ENCODE measurements at places on chromosomes 5 and 9. TPM values are rescaled to one million over a fixed set of nuclear protein-coding genes. Genes with fewer than 3 reads are reported as not detected.

The ARSI gene
- 22.2 TPM for total RNA-seq

The JAK2 gene
- total RNA-seq: 6.7 TPM

The ZDHHC12 gene
- 25.1 TPM for total RNA-seq

The SLC25A2 gene
- total RNA-seq: 0.18 TPM

The FOXD1 gene
- total RNA-seq: 0.28 TPM

The PTGS1 gene
- total RNA-seq: 52.2 TPM

The FAM153A gene
- total RNA-seq: not detected

The TMEM215 gene
- not detected for total RNA-seq

The STK32A gene
- total RNA-seq: 1.3 TPM

The ACSL6 gene
- total RNA-seq: 0.09 TPM

The DEPDC1B gene
- total RNA-seq: 1.1 TPM

The DOK3 gene
- 1.7 TPM for total RNA-seq

The SPRY4 gene
- 2.7 TPM for total RNA-seq

The SPATA31A3 gene
- not detected for total RNA-seq

The ROR2 gene
- 29.4 TPM for total RNA-seq

The GNA14 gene
- total RNA-seq: 0.57 TPM

The DUSP1 gene
- total RNA-seq: 32.7 TPM

The COL5A1 gene
- total RNA-seq: 247 TPM

The RHOBTB3 gene
- total RNA-seq: 304 TPM

All from smooth muscle cell of bladder (primary cell).